ENCODE measurements at places on chromosomes 5 and 9.

DNA sequence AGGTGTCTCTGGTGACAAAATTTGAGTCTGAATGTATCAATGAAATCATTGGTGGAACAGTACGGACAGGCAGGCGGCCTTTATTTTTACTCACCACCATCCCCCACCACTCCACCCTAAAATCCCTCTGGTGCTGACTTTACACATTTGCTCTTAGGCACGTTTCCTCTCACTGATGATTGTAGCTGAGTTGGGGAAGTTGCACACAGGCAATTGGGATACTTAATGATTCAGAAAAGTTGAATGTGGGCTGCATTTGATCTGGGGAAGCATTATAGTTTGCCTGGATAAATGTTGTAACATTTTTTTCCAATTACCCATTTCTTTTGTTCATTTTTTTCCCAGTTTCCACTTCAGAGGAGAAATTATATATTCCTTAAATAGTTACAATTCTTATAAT is 658.4 kb downstream of the TLR4 start:
- no peak for DNase-seq

DNA sequence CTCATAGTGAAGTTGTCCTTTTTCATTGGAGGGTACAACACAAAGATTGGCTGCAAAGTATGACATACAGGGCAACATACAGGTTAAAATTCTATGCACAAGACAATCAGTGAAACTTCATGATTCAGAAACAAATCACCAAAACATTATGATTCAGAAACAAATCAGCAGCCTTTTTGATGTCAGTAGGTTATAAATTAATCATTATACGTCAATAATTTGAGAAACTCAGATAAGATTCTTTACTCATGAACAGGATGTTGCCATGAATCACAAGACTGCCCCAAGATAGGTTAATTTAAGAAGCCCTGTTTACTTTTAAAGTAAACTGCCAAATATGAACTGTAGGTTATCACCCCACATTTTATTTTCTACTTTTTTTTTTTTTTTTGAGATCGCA is 62.2 kb upstream of the IL33 start:
- DNase-seq, result no peak

GRCh38 chr5:111277061-111277460 is 52.9 kb downstream of the CAMK4 start:
- no peak for DNase-seq

- no peak for DNase-seq
Measured at GRCh38 chr9:117644932-117645636, 59.1 kb upstream of the TLR4 start.

- DNase-seq, result peak; percentile 23
Measured at GRCh38 chr5:933251-933861, 40.7 kb downstream of the TRIP13 start.

GRCh38 chr9:105103776-105104175 is 140.7 kb upstream of the SLC44A1 start:
- no peak for DNase-seq

GRCh38 chr5:130939059-130939458 is 226.0 kb downstream of the HINT1 start:
- no peak for DNase-seq

DNA sequence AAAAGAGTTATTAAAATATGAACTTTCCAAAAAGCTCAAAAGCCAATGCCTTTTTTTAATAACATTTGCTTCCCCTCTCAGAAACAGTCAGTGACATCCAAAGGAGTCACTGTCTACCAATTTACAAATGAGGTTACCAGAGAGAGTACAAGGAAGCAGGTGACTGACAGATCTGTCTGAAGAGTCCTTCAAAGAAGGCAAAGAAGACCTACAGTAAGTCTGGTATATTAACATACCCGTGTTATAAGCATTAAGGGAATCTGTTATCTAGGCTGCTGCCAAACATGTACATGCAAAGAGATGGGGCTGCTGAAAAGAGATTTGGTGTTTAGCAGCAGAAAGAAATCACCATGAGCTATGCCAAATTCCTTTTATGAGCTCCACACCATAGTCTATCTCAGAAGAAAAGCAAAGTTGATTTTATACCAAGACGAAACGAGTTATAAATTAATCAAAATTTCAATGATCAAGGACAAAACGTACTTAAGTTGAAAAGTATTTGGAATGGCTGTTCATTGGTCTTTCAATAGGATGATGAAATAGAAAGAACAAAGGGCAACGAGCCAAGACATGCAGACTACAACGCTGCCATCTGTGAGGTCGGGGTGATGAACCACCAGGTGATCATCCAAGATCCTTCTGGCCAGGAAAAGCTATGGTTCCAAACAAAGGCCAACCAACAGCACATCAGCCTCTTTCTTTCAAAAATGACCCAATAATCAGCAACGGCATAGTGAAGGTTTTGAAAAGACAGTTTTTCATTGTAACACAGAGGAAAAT is 8.1 kb downstream of the PRELID2 start:
- no peak for DNase-seq

- no peak for DNase-seq
Measured at GRCh38 chr9:33430942-33431341, 16.5 kb downstream of the AQP3 start.

- no peak for DNase-seq
Measured at GRCh38 chr5:95543017-95543705, 11.6 kb downstream of the SKIC3 start.

DNA sequence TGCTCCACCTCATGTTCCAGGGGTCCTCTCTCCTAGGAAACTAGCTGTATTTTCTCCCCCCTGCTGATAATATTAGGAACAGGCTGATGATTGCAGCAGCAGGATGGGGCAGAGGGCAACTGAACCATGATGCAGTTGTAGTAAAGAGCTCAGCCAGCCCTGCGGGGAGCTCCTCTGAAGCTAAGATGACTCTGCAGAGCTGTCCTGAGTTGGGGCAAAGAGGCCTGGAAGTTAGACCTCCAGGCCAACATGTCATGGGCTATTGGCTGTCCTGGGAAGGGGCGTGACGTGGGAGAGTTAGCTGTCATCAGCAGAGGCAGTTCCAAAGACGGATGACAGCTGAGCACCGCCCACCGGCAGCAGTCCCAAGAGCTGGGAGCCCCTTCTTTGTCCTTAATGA is 6.6 kb upstream of the FBP1 start:
- DNase-seq, result no peak

DNA sequence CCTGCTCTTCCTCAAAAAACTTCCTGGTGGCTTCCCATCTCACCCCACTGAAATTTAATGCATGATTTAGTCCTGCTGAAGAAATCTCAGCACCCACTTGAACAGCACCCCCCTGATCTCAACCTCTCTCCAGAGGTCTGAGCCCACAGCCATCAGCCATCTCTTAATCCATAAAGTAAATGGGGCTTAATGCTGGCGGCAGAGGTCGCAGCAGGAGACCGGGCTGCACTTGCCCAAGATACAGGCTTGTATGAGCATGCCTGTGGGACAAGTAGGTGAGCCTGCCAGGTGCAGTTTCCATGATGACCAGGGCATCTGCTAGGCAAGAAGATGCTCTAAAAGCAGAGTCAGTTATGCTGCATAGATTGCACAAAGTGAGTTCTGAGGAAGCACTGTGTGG is 52.4 kb upstream of the CTXN3 start:
- no peak for DNase-seq

- no peak for DNase-seq
Measured at GRCh38 chr9:130088051-130088450, 34.3 kb downstream of the GPR107 start.

GRCh38 chr9:7721291-7721690 is 78.3 kb downstream of the DMAC1 start:
- no peak for DNase-seq

- no peak for DNase-seq
Measured at GRCh38 chr5:154258531-154259217, 68.1 kb downstream of the GALNT10 start.

DNA sequence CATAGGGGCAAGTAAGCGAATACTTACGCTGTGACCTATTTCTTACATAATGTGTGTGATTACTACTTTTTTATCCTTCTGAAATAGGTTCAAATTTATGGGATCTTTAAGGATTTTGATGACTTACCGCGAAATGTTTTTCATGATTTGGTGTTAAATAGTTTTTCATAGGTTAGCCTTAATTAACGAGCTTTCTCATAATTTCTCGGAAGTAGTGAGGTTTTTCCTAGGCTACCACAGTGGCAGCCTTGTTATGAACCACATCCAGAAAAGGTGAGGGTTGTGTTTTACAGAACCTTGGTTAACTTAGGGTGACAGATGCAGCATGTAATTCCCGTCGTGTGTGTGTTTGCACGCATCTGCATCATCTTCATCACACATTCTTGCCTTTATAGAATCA is 1.3 kb downstream of the SH3GL2 start:
- no peak for DNase-seq

DNA sequence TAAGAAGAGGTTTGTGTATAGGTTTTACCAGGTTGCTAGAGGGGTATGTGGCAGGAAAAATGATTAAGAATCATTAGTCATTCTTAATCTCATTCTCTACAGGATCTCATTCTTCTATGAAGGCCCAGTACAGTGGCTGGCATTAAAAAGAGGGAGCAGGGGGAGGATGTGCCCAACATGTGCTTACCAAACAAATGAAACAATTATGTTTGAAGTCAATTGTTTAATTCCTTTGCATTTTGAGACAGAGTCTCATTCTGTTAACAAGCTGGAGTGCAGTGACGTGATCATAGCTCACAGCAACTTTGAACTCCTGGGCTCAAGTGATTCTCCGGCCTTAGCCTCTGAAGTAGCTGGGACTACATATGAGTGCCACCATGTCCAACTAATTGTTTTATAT is 23.0 kb downstream of the FNIP1 start:
- no peak for DNase-seq

Data from ureter (tissue), 1 donor.